ENCODE measurements at places on chromosomes 1 and 21. TPM values are rescaled to one million over a fixed set of nuclear protein-coding genes. Genes with fewer than 3 reads are reported as not detected.

RIMKLA gene
- total RNA-seq: 0.19 TPM

CYP4A22 gene
- not detected for total RNA-seq

CFHR1 gene
- total RNA-seq: not detected

CHIA gene
- total RNA-seq: not detected

SPATA45 gene
- total RNA-seq: not detected

ANGPTL1 gene
- not detected for total RNA-seq

SLC1A7 gene
- not detected for total RNA-seq

CSF3R gene
- not detected for total RNA-seq

DNA sequence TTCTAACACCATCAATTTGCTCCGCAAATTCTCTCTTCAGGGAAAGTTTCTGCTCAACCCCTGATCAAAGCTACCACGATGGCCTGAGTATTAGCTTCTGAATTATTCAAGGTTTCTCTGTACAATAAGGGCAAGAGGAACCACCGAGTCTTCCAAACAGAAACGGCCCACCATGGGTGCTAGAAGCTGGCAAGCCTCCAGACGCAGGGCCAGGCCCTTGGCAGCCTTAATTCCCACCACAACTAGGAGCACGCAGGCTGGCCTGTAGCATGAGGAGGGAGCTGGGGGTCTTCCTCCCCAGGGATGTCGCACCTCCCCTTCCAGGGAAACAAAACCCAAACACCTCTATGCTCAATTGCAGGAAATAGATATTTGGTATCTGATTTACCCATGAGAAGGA is 11.1 kb downstream of the RSPH1 start:
- H3K36me3 ChIP-seq: no peaks in the 10 kb centered on the region
- no peaks in the 10 kb centered on the region for H3K27me3 ChIP-seq
- H3K4me1 ChIP-seq: no peaks in the 10 kb centered on the region
- H3K4me3 ChIP-seq: no peak overlapping the region

DNA sequence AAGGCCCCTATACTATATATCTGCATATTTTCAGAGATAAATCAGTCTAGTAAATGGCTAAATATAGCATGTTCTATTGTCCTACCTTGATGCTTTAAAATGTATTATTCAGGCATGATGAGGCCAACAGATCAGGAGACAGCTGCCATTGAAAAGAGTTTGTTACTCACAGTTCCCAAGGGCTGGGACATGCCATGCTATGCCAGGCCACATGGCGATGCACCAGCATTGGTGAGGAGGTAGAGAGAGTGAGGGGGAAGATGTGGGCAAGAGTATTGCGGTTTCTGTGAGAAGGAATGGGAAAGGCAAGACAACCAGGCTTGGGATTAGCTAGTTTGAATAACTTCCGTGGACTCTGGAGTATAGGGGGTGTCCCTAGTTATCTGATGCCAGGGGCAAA is 316.5 kb downstream of the DISC1 start:
- H3K4me1 ChIP-seq: no peaks in the 10 kb centered on the region
- H3K4me3 ChIP-seq: no peak overlapping the region
- DNase-seq: no peak
- H3K27ac ChIP-seq: no peak overlapping the region
- no peaks in the 10 kb centered on the region for H3K27me3 ChIP-seq

- DNase-seq: no peak
- no peaks in the 10 kb centered on the region for H3K36me3 ChIP-seq
- H3K4me1 ChIP-seq: no peaks in the 10 kb centered on the region
- H3K27ac ChIP-seq: no peak overlapping the region
- H3K27me3 ChIP-seq: no peaks in the 10 kb centered on the region
Measured at GRCh38 chr1:22922640-22923039, 50.0 kb downstream of the LACTBL1 start.

- DNase-seq: no peak
- H3K4me3 ChIP-seq: no peak overlapping the region
- no peaks in the 10 kb centered on the region for H3K27me3 ChIP-seq
- H3K36me3 ChIP-seq: peaks cover 16% of the 10 kb centered on the region
Measured at GRCh38 chr1:175174309-175175102, 18.1 kb downstream of the KIAA0040 start.

- no peaks in the 10 kb centered on the region for H3K4me1 ChIP-seq
- DNase-seq: no peak
- H3K4me3 ChIP-seq: no peak overlapping the region
- H3K36me3 ChIP-seq: no peaks in the 10 kb centered on the region
- peaks cover 5% of the 10 kb centered on the region for H3K27me3 ChIP-seq
Measured at GRCh38 chr1:156892190-156893047, 1.1 kb upstream of the PEAR1 start.

DNA sequence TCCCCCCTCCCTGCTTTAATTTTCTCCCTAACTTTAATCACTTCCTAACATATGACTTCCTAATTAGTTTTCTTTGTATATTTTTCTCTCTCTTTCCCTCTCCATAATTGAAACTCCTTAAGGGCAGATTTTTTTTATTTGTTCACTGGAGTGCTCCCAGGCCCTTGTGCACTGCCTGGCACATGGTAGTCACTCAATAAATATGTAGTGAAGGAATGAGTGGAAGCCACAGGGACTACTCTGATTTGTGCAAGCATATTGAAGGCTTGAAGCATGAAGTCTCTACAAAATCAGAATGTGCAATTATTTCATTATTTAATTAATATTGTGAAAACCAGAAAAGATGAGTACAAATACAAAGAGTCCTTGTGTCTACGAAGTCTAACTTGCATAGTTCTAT is 41.5 kb downstream of the SNX7 start:
- DNase-seq: no peak
- no peaks in the 10 kb centered on the region for H3K4me1 ChIP-seq
- H3K27me3 ChIP-seq: no peaks in the 10 kb centered on the region
- no peaks in the 10 kb centered on the region for H3K36me3 ChIP-seq

GRCh38 chr1:171062902-171063301 is 27.8 kb upstream of the FMO3 start:
- no peak overlapping the region for H3K4me3 ChIP-seq
- no peaks in the 10 kb centered on the region for H3K27me3 ChIP-seq
- H3K27ac ChIP-seq: no peak overlapping the region
- no peaks in the 10 kb centered on the region for H3K4me1 ChIP-seq
- no peak for DNase-seq

DNA sequence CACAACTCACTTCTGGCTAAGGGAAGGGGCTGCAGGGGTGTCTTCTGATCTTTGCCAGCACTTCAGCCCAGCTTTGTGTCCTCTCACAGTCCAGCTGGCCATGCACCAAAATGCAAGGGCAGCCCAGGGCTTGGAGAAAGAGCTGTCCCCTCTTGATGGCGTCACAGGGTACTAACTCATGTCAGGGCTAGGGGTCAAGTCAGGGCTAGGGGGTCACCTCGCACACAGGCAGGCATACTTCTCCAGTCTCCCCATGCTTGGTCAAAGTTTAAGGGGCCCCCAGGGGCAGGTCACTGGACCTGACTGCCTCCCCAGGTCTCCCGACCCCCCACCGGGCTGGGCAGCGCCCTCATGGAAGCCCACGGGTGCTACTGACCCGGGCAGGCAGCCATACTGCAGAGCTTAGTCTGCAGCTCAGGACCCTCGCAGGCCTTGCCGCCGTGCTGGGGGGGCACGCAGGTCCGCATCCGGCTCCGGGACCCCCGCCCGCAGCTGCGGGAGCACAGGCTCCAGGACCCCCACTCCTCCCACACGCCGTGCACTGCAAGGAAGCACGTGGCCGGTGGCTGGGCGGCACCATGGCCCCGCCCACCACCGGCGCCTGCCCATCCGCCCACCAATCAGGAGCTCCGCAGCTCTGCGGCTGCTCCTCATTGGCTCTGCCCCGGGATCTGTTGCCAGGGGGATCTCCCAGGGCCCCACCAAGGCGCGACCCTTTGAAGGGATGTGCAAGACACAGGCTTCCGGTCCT is 21.5 kb downstream of the ADGRB2 start:
- H3K27ac ChIP-seq: no peak overlapping the region
- H3K27me3 ChIP-seq: no peaks in the 10 kb centered on the region
- DNase-seq: no peak
- no peak overlapping the region for H3K4me3 ChIP-seq
- peaks cover 17% of the 10 kb centered on the region for H3K4me1 ChIP-seq

DNA sequence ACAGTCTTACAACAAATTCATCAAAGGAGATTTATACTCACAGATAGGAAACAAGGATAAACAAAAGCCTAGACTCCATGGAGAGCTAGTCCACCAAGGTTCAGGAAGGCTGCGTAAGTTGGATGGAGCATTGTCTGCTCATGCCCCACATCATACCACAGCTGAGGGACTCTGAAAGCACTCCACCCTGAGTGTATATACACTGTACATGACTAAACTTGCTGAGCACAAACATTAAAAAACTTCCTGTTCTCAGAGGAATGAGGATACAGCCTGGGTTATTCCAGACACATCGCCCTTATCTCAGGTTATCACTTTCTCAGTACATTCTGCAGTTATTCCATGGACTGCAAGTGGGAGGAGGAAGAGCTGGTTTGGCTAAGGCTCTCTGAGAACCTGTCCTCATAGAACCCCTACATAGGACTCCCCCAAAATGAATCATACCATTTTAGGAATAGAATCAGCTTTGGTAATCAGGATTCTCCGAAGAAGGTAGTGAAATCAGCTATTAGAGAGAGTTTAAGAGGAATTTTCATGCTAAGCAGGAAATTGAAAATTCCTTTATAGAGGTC is 58.0 kb upstream of the PRMT6 start:
- DNase-seq: no peak
- H3K36me3 ChIP-seq: no peaks in the 10 kb centered on the region
- H3K4me3 ChIP-seq: no peak overlapping the region
- no peak overlapping the region for H3K27ac ChIP-seq
- no peaks in the 10 kb centered on the region for H3K4me1 ChIP-seq

- DNase-seq: no peak
- no peak overlapping the region for H3K4me3 ChIP-seq
Measured at GRCh38 chr1:60665311-60665710, 417.1 kb upstream of the NFIA start.

GRCh38 chr1:229578168-229579058 is 19.9 kb upstream of the ABCB10 start:
- no peaks in the 10 kb centered on the region for H3K36me3 ChIP-seq
- H3K4me1 ChIP-seq: peaks cover 9% of the 10 kb centered on the region
- peak overlapping the region; percentile 35 for H3K4me3 ChIP-seq
- DNase-seq: no peak
- no peaks in the 10 kb centered on the region for H3K27me3 ChIP-seq

- H3K4me1 ChIP-seq: no peaks in the 10 kb centered on the region
Measured at GRCh38 chr1:76121850-76122249, 47.3 kb downstream of the ST6GALNAC3 start.

DNA sequence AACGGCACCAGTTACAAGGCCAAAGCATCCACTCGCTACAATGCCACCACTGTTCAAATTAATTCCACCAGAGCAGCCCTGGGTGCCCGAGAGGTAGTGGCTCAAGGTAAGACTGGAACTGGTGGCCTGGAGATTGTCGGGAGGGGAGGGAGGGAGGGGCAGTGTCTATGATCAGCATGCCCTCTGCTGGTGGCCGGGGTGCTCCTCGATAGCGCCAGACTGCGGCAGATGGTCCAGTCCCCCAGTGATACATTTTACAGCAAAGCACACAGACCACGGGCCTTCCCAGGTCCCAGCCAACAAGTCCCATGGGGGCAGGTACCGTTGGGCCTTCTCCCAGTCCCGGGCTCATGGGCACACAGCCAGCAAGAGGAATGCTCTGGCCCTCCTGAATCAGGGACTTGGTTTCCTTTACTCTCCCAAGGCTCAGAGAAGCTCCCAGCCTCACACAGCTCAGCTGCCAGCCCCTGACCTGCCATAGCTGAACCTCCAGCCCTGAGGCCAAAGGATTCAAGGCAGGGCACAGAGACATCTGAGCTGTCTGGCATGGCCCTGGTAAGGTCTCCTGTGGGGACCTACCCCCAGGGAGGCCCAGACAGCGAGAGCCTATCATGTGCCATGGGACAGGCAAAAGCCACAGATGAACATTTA is 15.3 kb downstream of the ACOT7 start:
- no peak for DNase-seq
- no peak overlapping the region for H3K4me3 ChIP-seq
- no peak overlapping the region for H3K27ac ChIP-seq
- no peaks in the 10 kb centered on the region for H3K36me3 ChIP-seq
- no peaks in the 10 kb centered on the region for H3K4me1 ChIP-seq

DNA sequence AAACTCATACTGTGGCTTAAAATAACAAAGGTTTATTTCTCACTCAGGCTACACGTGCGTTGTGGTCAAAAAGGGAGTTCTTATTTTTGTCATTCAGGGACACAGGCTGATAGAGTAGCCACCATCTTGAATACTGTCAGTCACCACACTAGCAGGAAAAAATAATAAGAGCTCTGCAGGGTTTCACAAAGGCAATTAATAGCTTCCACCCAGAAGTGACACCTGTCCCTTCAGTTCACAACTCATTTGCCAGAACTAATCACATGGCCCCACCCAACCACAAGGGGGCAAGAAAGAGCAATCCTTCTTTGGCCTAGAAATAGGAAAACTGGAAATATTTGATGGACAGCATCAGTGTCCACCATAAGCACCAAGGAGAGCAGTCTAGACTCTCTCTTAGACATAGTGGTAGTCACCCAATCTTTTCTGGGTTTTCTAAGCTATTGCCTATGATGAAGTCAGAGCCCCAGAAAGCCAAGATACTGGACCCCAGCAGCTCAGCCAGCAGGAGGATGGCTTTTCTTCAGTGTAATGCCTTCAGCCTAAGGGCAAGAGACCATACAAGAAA is 8.2 kb downstream of the HAPLN2 start:
- H3K4me1 ChIP-seq: no peaks in the 10 kb centered on the region
- no peaks in the 10 kb centered on the region for H3K36me3 ChIP-seq
- no peak overlapping the region for H3K4me3 ChIP-seq
- peaks cover 16% of the 10 kb centered on the region for H3K27me3 ChIP-seq
- no peak overlapping the region for H3K27ac ChIP-seq
- no peak for DNase-seq

GRCh38 chr1:157862114-157863070 is 20.8 kb upstream of the CD5L start:
- no peak overlapping the region for H3K27ac ChIP-seq
- H3K36me3 ChIP-seq: no peaks in the 10 kb centered on the region
- no peaks in the 10 kb centered on the region for H3K27me3 ChIP-seq
- no peak overlapping the region for H3K4me3 ChIP-seq
- no peak for DNase-seq

DNA sequence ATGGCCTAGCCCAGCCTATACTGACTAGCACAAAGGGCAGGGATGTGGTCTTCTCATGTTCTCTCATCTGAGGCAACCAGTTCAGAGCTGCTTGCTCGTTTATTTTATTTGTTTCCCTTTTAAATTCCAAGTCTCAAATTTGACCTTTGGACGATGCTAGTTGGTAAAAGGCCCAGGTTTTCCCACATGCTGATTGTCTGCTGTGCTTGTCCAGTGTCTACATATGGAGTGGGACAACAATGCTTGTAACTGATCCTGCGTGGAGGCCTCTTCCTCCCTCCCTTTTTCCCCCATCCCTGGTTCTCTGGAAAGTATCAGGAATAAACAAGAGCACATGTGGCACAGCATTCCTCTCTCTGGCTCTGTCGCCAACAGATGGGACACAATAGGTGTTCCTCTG is 34.0 kb upstream of the BEND5 start:
- H3K36me3 ChIP-seq: no peaks in the 10 kb centered on the region
- no peak overlapping the region for H3K27ac ChIP-seq
- no peak for DNase-seq
- H3K4me1 ChIP-seq: no peaks in the 10 kb centered on the region
